Cortex of kidney (tissue), 1 donor: ENCODE measurements at places on chromosomes 4 and X.
A peak's percentile ranks its signal among the peaks of the same experiment; 100 is the strongest.

GRCh38 chr4:110625576-110626257, 2.8 kb upstream of the PITX2 start:
- no peak for DNase-seq

- DNase-seq = no peak
These were observed 76.8 kb upstream of the PRPS1 start for GRCh38 chrX:107551546-107551945.

DNA sequence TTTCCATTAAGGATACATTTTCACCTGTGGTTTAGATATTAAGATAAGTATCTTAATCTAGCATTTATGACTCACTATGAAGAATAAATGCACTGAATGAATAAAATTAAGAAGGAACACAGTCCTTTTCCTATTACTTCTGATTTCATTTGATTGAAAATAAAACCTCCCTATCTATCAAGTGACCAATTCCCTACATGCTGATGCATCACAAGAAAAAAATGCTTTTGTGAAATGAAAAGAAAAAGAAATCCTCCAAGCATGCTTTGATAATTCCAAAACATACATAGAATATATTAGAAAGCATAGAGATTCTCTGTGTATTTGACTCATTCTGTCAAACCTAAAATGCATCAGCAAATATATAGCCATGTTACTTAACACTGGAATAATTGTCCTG, 37.1 kb downstream of the PCDH10 start:
- DNase-seq = no peak

DNA sequence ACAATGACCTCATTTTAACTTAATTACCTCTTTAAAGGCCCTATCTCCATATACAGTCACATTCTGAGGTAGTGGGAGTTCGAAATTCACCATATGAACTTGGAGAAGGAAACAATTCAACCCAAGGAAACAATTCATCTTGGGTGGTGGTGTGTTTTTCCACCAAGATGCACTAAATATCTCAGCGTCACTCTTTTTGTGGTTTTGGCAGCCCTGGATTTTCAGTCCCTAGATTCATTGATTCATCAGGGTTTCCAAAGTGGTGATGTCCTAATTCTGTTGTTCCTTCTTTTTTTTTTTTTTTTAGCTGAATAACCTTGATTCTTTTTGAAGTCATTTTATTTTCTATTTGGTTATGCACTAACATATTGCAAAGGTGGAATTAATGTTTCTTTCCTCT, 162.6 kb upstream of the RAPGEF2 start:
- no peak for DNase-seq

GRCh38 chrX:21749924-21750323, 8.0 kb downstream of the SMPX start:
- no peak for DNase-seq

GRCh38 chr4:48832571-48832970, 1.7 kb downstream of the OCIAD1 start:
- no peak for DNase-seq

DNA sequence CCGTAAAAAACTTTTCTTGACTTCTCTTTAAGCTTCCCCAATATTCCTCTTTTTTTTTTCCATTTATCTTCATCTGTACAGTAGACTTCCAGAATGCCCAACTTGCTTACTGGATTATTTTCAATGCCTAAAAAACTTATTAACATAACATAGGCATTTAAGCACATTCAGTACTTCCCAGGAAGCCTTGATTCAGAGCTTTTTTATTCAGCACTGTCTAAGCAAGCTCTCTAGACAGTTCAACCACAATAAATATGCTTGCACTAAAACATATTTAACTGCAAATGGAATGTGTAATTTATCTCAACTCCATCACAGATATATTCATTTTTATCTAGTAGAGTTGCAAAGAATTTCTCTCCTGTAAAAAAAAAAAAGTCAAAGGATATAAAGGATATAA, 997.8 kb downstream of the ARAP2 start:
- DNase-seq = no peak

DNA sequence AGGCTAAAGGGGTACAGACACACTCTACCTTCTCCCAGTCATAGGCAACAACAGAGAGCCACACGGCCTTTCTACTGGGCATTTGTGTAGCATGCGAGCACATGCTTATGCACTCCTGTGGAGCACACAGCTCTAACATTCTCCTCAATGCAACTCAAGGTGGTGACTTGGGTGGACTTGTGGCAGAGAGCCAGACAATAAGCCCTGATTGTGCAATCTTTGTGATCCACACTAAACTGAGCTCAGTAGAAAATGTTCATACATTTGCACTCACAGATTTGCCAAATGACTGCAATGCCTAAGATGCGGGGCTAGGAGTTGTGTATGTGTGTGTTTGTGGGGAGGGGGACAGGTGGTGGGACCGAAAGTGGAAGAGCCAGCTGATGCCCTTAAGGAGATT, 31.4 kb upstream of the SETD7 start:
- no peak for DNase-seq

GRCh38 chr4:14452001-14452400, 550.3 kb upstream of the CPEB2 start:
- DNase-seq = no peak

- no peak for DNase-seq
These were observed 441.7 kb upstream of the RASGEF1B start for GRCh38 chr4:81913427-81913879.

DNA sequence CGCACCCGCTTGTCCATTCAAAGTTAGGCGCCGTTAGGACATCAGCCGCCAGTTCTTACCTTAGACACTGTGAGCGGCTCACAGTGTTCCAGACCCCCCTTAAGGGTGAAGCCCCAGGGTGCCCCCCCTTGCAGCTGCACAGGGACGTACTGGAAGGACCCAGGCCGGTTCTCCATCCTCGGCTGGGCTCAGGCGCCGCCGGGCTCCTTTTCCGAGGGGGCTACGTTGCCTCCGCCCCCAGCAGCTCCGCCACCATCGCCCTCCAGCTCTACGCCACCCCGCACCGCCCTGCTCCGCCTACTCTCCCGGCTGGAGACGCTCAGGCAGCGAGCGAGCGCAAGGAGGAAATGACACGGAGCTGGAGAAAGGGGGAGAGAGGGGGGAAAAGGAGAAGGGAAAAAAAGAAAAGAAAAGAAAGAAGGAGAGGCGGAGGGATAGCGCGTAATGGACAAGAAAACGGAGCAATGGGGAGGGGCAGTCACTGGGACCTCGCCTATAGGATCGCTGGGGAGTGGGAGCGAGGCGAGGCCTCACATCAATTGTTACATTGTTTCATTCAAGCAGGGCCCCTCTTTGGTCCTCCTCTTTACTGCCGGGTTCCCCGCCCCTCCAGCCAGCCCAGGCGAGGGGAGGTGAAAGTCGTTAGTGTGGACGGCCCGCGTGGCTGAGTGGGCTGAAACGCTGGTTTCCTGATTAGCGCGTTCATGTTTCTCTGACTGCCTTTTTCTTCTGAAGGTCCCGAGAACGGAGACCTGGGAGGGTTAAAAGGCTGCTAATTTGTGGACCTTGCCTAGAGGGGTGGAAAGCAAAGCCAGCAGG, at the start of gene SHROOM4:
Gene SHROOM4 (minus strand): TSS at position 352 of the 819 bp plus-strand sequence. CDS start 176 bp downstream, at position 176.
- DNase-seq = peak; percentile 5

- no peak for DNase-seq
These were observed 415.2 kb upstream of the HS3ST1 start for GRCh38 chr4:11843927-11844326.

DNA sequence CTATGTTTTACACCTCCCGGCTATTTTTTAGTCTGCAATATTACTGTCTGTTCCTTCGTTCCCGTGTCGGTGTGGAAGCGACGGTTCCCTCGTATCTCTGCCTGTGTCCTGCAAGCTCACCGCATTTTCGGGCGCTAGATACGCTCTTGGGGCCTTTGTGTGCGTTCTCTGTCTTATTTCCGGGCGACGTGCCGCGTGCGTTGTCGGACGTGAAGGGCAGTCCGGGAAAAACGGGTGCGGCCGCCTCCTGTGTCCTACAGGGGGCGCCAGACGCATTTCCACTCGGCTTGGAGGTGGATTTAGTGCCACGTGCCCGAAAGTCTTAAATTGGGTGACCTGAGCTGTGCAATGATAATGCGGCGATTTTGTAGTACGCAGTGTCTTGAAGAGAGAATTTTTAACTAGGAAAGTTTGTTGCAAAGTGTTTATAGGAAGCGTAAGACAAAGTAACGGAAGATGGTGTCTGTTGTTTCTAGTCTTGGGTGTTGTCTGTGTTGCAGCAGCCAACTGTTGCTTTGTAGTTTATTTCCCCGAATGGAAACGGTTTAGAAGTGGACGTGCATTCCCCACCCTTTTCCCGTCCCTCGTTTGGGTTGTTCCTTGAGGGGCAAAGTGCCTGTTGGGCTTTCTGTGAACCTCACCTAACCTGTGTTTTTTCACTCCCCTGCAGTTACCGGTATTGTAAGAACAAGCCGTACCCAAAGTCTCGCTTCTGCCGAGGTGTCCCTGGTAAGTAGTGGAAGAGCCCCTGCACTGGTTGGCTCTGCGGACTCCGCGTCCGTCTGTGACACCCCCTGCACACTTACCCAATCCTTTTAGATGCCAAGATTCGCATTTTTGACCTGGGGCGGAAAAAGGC, 720 bp downstream of the RPL10 start:
- DNase-seq = no peak
